WTC11 (cell line): ENCODE measurements at places on chromosomes 1 and 21. TPM values are rescaled to one million over a fixed set of nuclear protein-coding genes. Genes with fewer than 3 reads are reported as not detected.

HRNR gene
- total RNA-seq = not detected in 3 replicates

KLHDC9 gene
- total RNA-seq = 5.8 to 8.7 TPM (median 8.7 TPM) in 3 replicates

RIPPLY3 gene
- total RNA-seq = 2.0 to 3.5 TPM (median 2.3 TPM) in 3 replicates

KISS1 gene
- 0.35 to 1.2 TPM (median 0.66 TPM) in 3 replicates for total RNA-seq

GALNT2 gene
- total RNA-seq = 74.8 to 84.6 TPM (median 81.9 TPM) in 3 replicates

KPRP gene
- not detected in 3 replicates for total RNA-seq

POU2F1 gene
- total RNA-seq = 51.0 to 55.0 TPM (median 51.3 TPM) in 3 replicates

F5 gene
- total RNA-seq = 0.20 to 0.21 TPM (median 0.21 TPM) in 3 replicates

ARHGEF16 gene
- 15.5 to 17.2 TPM (median 16.1 TPM) in 3 replicates for total RNA-seq

- no peak for DNase-seq
- peaks cover 31% of the 10 kb centered on the region for H3K27me3 ChIP-seq
- no peaks in the 10 kb centered on the region for H3K36me3 ChIP-seq
- peaks cover 66% of the 10 kb centered on the region for H3K4me1 ChIP-seq
Measured at GRCh38 chr1:44505210-44505993, 100.3 kb downstream of the RNF220 start.

DNA sequence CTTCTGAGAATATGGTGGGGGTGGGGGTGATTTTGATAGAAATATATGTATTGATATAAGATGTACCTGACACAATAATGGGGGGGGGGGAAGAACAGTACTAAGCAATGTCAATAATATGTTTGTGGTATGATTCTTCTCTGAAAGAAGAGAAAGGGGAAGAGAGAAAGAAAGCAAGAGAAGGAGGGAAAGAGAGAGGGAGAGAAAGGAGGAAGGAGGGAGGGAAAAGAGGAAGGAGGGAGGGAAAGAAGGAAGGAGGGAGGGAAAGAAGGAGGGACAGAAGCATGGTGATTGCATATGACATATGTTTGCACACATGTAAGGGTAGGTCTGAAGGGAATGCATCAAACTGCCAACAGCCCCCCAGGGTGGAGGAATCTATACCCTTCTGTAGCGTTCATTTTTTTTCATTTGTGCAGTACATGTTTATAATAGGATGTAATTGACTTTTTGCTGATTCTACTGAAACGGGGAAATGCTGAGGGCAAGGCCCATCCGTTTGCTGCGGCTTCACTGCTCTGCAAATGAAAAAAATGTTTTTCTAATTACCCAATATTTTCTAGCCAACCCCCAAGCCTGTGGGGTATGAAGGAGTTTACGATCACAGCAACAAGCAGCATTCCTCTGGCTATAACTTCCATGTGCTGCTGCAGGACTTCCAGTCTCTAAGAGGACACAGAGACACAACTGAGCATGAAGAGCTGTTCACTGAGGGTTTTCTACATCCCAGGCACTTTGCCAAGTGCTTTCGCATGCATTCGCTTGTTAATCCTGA, 119.3 kb upstream of the ZC3H12A start:
- no peak overlapping the region for H3K4me3 ChIP-seq
- H3K27ac ChIP-seq = no peak overlapping the region
- DNase-seq = no peak
- peaks cover 21% of the 10 kb centered on the region for H3K4me1 ChIP-seq
- no peaks in the 10 kb centered on the region for H3K36me3 ChIP-seq
- peaks cover 3% of the 10 kb centered on the region for H3K27me3 ChIP-seq

DNA sequence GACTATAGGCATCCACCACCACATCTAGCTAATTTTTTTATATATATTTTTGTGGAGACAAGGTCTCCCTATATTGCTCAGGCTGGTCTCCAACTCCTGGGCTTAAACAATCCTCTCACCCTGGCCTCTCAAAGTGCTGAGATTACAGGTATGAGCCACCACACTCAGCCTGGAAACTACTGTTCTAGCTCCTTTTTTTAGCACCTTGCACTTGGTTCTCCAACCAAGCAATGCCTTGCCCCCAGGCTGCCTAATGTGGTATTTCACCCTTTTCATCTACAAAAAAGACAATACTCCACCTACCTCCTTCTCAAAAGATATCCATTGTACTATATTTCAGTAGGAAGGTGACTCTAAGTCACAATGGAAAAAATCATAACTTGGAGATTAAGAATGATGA, 6.7 kb downstream of the ARNT start:
- H3K4me3 ChIP-seq = no peak overlapping the region
- no peaks in the 10 kb centered on the region for H3K27me3 ChIP-seq
- DNase-seq = no peak

GRCh38 chr1:18126616-18127015, 19.0 kb downstream of the IGSF21 start:
- peaks cover 4% of the 10 kb centered on the region for H3K36me3 ChIP-seq
- DNase-seq = no peak
- peaks cover 32% of the 10 kb centered on the region for H3K4me1 ChIP-seq
- H3K27me3 ChIP-seq = no peaks in the 10 kb centered on the region
- no peak overlapping the region for H3K4me3 ChIP-seq

- no peaks in the 10 kb centered on the region for H3K36me3 ChIP-seq
- peaks cover 5% of the 10 kb centered on the region; the same call in 1 of the 2 replicates for H3K4me1 ChIP-seq
- no peaks in the 10 kb centered on the region for H3K27me3 ChIP-seq
- H3K4me3 ChIP-seq = no peak overlapping the region
- H3K27ac ChIP-seq = no peak overlapping the region; the same call in 1 of the 2 replicates
Measured at GRCh38 chr1:206898089-206898914, 1.1 kb downstream of the IL24 start.

DNA sequence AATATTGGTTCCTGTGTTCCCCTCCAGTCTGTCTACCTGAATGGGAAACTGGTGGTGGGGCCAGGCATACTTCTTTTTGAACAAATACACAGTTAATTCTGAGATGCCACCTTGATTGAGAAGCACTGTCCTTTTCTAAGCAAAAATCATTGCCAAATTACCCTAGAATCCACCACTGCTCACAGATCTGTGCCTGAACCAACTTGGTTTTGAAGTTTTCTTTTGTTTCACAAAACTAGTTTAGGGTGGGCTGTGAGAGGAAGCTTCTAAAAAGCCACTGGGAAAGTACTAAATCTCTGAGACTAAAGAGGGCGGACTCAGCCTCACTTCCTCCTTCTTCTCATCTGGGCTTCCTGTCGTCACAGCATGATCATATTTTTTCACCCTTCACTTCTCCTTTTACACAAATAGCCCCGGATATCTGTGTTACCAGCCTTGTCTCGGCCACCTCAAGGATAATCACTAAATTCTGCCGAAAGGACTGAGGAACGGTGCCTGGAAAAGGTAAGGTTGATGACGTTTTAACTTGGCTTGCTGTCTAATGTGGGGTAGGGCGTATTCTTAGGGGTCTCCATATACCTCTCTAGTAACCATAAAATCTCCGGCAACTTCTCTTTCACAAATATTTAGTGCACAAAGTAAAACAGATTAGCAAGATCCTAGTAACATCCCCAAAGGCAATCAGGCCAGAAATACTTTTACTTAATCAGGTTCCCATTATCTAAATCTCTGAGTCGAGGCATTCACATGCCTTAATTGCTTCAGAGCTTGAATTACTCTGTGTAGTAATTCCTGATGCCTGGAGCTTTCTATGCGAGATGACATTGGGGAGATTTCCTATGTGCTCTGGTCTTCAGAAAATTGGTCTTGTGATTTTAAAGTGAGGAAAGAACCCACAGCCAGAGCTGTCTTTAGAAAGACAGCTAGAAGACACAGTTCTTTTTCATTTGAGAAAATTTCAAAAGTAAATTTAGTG, at the start of gene CD53:
TSS of gene CD53 (plus strand) at position 404 of the 976 bp plus-strand sequence. CDS start 18,261 bp downstream, outside the sequence.
- 0 out of 2 replicates have a peak within 1 kb of the TSS, but pooled peaks have one; percentile 16 for H3K27ac ChIP-seq
- no peak for DNase-seq
- H3K36me3 ChIP-seq = no peaks in the 10 kb centered on the region
- no peak within 1 kb of the TSS for H3K4me3 ChIP-seq
- H3K27me3 ChIP-seq = no peaks in the 10 kb centered on the region

DNA sequence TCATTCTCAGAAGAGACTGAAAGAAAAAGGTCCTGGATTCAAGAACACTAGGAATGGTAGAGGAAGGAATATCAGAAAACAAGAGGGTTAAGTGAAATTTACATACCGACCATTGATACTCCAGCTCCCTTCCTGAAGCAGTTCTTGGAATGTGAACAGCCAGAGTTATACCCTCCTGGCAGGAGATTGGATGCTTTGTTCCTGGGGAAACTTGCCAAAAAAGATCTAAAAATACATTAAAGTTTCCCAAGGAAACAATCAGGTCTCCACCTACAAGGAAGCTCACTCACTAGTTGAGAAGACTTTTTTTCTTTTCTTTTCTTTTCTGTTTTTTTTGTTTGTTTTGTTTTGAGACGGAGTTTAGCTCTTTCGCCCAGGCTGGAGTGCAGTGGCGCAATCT, 91.1 kb downstream of the HLX start:
- H3K27ac ChIP-seq = no peak overlapping the region
- H3K4me3 ChIP-seq = no peak overlapping the region
- H3K36me3 ChIP-seq = no peaks in the 10 kb centered on the region
- DNase-seq = no peak
- no peaks in the 10 kb centered on the region for H3K4me1 ChIP-seq

GRCh38 chr1:78155121-78155520, 109.4 kb downstream of the GIPC2 start:
- H3K4me1 ChIP-seq = peaks cover 14% of the 10 kb centered on the region
- H3K4me3 ChIP-seq = no peak overlapping the region
- peak; percentile 15 for DNase-seq
- H3K27ac ChIP-seq = no peak overlapping the region
- H3K27me3 ChIP-seq = no peaks in the 10 kb centered on the region; the same call in 1 of the 2 replicates

- no peak overlapping the region for H3K4me3 ChIP-seq
- no peaks in the 10 kb centered on the region for H3K27me3 ChIP-seq
- H3K4me1 ChIP-seq = no peaks in the 10 kb centered on the region
- no peaks in the 10 kb centered on the region for H3K36me3 ChIP-seq
- DNase-seq = no peak
Measured at GRCh38 chr1:211726467-211726995, 51.1 kb upstream of the NEK2 start.

DNA sequence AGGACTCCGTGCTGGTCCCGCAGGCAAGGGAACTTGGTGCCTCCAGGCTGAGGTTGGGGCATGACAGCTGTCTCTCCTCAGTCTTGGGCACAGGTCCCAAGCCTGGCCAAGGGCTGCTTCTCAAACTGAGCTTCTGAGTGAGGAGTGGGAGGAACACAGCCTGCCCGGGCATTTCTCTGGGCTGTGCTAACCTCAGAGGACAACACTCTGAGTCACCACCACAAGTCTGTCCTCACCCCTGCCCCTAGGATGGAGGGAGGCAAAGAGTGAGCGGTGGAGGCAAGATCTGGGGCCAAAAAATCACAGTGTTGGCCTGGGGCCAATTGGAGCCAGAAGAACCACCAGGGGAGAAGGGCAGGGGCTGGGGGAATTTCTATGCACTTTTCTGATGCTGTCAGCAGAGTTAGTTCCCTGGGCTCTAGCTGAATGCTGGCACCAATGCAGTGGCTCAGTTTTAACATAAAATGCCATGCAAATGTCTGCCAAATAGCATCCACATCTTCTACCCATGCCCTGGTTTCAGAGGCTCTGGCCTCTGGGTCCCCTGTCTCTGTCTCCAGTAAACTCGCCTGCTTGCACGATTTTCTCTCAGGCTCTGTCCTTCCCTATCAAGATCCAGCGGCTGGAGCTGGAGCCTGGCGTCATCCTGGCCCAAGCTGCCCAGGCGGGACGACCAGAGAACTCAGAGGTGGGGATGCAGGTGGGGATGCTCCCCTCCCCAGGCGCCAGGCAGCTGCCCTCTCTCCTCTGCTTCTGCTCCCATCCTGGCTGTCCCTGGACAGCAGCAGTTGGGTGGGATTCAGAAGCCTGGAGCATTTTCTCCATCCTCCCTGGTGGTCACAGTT, 11.0 kb upstream of the CDK18 start:
- H3K4me3 ChIP-seq = no peak overlapping the region
- no peak overlapping the region for H3K27ac ChIP-seq
- no peak for DNase-seq
- no peaks in the 10 kb centered on the region for H3K36me3 ChIP-seq

DNA sequence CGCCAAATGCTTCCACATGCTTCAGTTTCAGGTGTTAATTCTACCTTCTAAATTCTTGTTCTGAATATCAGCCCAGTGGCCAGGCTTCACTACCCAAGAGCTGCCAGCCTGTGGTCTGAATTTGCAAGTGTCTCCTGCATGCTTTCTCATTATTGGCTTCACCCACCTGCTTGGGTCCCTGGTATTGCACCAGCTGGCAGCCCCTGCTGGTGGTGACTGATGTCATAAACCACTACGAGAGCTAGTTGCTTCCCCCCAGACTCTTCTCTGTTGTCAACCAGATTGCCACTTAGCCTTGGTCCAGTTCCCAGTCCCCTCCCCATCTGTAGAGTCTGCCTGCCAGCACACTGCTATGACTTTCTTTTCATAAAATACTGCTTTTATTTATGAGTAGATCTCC, 197.7 kb upstream of the DUSP10 start:
- no peak overlapping the region for H3K4me3 ChIP-seq
- no peak for DNase-seq
- H3K27ac ChIP-seq = no peak overlapping the region
- no peaks in the 10 kb centered on the region for H3K27me3 ChIP-seq

- H3K27ac ChIP-seq = no peak overlapping the region
- peaks cover 3% of the 10 kb centered on the region; the same call in 1 of the 2 replicates for H3K27me3 ChIP-seq
- peaks cover 13% of the 10 kb centered on the region; the same call in 1 of the 2 replicates for H3K36me3 ChIP-seq
- no peaks in the 10 kb centered on the region for H3K4me1 ChIP-seq
Measured at GRCh38 chr1:43819357-43819756, 112.0 kb downstream of the ST3GAL3 start.
